ENCODE measurements at places on chromosomes 5 and 9.

- DNase-seq, result no peak
Measured at GRCh38 chr9:131125038-131125287, 423 bp upstream of the NUP214 start.

DNA sequence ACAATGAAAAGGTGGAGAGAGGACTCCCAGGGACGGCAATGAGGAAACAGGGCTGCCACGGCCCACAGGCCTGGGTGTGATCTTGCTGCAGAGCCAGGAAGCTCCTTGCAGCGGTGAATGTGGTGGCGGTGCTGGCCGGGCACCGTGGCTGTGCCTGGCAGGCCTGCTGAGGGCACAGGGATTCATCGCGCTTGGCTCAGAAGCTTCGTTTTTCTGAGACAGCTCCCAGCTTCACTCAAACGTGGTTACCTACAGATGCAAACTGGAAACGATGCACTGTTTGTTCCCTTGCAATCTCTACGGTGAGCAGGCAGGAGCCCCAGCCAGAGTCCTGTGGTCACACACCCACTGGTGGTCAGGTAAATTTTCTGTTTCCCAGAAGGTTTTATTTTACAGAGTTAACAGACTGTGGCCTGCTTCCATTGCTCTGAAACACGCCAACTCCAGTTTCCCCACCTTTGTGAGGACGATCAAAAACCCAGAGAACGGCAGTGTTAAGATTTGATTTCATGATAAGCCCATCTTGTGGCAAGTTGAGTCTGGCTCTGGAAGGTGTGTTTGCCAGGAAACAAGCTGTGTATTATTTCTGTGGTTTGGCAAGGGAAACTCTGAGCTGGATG is 183.9 kb downstream of the AUH start:
- DNase-seq, result no peak

DNA sequence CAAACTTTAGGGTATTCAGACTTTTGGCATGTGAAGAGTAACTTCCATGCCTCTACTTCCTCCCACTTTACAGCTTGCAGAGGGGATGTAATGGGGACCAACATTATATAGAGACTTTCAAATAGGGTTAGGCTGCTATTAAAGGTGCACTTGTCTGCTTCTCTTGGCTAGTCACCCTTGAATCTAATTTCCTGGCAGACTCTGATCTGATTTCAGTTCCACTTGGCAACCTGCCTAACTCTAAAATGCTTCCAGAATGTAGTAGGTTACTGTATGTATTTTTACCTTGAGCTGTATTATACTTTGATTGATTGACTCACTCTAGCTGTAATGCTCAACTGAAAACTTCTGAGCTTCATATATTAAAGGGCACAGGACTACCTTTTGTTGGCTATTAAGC is 693.4 kb downstream of the KCTD16 start:
- DNase-seq, result no peak

- DNase-seq, result no peak
Measured at GRCh38 chr9:19643875-19644274, 145.0 kb downstream of the SLC24A2 start.

DNA sequence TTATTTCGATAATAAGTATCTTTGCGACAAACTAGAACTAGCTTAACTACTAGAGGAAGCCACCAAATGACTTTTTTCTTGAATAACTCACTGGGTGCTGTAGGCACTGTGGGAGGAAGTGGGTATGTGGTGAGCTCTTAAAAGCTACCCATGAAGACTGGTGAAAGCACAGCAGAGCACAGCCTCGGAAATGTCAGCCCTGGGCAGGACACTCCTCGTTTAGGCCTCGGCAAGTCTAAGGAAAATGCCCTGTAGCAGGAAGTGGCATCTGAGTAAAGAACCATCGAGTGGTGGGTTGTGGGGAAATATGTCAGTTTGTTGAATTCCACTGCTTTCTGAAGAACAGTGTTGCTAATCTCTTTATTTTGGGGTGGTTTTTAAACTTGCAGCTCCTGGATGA is 44.0 kb upstream of the NCS1 start:
- DNase-seq, result no peak

DNA sequence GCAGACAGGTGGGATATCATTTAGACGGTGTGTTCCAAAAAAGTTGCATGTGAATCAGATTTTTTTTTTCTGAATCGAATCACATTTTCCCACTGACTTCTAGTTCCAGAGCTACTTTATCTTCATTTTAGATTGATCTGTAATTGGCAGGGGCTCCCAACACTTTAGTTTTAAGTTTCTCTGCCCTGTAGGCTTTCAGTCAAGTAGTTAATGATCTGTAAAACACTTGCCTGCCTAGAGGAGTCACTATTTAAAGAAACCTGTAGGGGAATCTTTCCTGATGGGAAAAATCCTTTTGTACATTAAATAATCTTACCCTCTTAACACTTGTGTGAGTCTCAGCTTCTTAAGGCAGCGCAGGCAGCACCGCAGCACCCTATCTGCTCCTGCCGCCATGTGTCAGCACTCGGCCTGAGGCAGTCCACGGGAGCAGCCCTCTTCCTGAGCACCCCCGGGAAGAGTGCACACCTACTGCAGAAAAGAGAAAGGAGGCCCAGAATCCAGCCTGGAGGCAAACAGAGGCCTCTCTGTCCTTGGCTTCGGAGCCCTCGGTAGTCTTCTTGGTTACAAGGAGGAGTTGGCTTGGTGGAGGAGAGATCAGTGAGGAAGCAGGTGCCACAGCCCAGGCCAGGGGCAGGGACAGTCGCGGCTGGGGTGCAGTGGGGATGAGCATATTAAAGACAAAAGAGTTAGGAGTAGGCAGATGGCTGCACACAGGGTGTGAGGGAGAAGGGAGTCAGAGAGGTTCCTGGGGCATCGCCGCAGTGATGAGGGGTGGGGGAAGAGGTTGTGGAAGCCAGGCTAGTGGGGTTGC is 209.3 kb downstream of the GAPVD1 start:
- no peak for DNase-seq

Data from HAP-1 (cell line).